Stimulated activated memory B cell treated with anti-CD40 and anti-IgM and Interleukin-4, amounts not matched to agents 10 μg/mL and 1 μg/mL and 100 μg/mL, for 72 hours (primary cell): ENCODE measurements at places on chromosomes 1 and 21.

DNA sequence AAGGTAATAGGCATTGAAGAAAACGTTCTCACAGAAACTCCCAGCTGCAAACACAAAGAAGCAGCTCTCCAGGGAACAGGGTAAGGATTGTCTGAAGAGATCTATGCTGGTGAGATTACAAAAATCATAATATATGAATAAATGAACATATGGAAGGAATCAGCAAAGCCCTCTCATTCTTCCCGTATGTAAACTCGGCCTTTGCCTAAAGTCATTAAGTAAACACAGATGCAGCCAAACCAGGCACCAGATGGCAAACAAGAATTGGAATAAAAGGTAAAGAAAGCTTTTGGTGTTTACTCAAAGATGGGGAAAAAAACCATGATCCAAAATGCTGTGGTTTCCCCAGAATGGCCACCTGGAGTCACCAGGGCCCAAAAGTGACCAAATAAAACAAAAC lies 76.6 kb upstream of the HOOK1 start:
- ATAC-seq: no peak

- ATAC-seq: no peak
Measured at GRCh38 chr1:23224739-23225648, 7.7 kb upstream of the HTR1D start.

GRCh38 chr1:29473161-29473855 lies 237.0 kb downstream of the PTPRU start:
- no peak for ATAC-seq

DNA sequence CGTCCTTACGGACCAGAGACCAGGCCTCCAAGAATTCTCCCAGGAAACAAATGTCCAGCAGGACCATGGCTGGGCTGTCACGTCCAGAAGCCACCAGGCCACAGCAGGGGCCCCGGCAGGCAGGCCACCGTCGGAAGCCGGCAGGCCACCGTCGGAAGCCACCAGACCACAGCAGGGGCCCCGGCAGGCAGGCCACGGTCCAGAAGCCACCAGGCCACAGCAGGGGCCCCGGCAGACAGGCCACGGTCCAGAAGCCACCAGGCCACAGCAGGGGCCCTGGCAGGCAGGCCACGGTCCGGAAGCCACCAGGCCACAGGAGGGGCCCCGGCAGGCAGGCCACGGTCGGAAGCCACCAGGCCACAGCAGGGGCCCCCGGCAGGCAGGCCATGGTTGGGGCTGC lies 67.0 kb upstream of the PDE9A start:
- ATAC-seq: no peak

- ATAC-seq: no peak
Measured at GRCh38 chr1:211882381-211883004, 51.9 kb upstream of the LPGAT1 start.

DNA sequence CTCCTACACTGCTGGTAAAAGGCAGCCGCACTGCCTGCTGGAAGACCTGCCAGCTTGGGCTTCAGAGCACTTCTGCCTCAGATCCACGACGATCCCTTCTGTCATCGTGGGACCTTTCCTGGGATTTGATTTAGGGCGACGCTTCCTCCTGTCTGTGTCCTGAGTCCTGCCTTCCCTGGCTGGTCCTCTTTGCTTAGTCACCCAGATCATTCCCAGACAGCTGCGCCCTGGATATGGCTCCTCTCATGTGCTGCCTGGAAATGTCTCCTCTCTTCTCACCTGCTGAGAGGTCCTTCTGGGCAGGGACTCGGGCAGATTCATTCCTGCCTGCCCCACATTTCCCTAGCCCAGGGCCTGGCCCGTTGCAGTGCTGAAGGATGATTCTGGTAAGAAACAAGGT lies 72.4 kb upstream of the POU3F1 start:
- ATAC-seq: no peak

DNA sequence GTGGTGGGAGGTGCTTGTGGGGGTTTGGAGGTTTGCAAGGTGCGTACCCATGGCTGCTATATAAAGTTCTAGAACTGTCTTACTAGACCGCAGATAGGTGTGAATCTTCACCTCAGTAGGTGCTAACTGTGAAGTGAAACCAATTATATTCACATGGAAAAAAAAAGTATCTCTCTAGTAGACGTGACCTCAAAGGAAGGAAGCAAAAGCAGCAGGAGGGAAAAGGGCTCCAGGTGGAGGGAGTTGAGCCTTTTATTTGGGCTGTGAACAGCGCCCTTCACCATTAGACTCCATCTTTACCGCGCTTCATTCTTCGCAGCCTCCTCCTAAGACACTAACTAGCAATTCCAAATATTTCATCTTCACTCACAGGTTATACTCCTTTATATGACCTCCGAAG lies 129.8 kb downstream of the TBX19 start:
- no peak for ATAC-seq

GRCh38 chr1:179082999-179083335 lies 1.1 kb downstream of the TOR3A start:
- ATAC-seq: no peak

- no peak for ATAC-seq
Measured at GRCh38 chr1:180930687-180931086, 18.0 kb downstream of the KIAA1614 start.

DNA sequence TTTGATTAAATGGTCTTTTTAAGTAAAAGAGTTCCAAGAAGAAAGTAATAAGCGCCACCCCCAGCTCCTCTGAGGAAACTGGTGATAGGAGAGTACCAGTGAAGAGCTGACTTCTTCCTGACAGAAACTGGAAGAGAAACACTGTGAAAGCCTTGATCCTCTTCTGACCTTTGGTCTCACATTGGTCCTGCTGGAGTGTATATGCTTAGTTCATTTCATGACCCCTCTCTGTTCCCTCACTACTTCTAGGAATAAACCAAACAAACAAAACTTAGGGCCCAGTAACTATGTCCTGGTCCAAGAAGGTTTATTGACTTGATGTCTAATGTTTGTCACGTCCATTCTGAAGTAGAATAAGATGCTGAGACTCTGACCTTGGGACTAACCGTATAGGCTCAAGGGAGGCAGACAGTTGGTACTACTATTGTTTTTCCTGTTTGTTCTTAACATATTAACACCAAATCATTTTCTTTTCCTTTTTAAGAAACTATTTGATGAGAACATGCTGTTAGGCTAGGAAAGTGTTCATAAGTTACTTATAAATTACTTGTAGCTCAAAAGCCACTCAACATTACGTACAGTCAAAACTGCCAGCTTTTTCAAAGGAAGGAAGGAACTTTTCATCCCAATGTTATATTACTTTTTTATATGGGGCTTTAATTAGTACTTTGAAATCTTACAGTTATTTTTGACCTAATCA lies 57.9 kb downstream of the MIER1 start:
- no peak for ATAC-seq

GRCh38 chr1:19385221-19385620 lies 73.1 kb downstream of the SLC66A1 start:
- no peak for ATAC-seq

DNA sequence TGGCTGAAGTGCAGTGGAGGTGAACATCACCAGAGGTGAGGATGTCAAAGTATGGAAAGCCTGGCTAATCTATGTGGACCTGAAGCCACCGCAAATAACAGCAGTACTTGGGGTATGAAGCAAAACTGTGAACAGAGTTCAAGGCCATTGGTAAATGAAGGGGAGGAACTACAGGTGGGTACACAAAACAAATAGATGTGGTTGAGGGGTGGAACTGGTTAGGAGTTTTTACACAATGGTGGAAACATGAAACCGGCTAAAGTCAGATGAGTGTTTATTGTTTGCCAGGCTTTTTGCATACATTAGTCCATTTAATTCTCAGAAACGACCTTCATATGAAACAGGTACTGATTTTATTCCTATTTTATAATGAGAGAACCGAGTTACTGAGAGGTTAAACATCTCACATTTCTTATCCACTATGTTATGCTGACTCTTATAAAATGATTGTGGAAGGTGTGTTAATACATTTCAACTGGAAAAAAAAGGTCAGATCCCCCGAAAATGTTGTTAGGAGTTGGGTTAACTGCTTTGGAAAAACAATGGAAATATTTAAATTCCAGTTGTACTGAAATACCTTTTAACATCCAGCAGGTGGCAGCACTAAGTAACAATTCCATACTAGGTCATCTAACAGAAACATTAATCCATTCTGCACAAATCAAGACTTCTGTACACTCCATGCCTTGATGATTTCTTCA lies 44.3 kb upstream of the GTF2B start:
- ATAC-seq: no peak

DNA sequence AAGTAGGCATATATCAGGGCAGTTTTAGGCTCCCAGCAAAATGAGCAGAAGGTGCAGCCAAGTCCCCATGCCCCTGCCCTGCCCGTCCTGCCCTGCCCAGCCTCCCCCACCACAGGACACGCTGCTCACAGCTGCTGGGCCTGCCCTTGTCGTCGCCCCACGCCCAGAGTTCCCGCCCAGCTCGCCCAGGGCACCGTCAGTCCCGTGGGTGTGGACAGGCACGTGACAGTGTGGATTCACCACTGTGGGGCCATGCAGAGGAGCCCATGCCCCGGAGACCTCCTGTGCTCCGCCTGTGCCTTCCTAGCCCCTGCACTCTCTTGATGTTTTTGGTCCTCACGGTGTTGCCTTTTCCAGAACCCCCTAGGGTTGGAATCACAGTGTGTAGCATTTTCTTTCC lies 7.0 kb downstream of the FAAP20 start:
- no peak for ATAC-seq

GRCh38 chr1:166391279-166392066 lies 224.7 kb upstream of the FAM78B start:
- ATAC-seq: no peak

- no peak for ATAC-seq
Measured at GRCh38 chr1:169163059-169163458, 56.6 kb downstream of the ATP1B1 start.

DNA sequence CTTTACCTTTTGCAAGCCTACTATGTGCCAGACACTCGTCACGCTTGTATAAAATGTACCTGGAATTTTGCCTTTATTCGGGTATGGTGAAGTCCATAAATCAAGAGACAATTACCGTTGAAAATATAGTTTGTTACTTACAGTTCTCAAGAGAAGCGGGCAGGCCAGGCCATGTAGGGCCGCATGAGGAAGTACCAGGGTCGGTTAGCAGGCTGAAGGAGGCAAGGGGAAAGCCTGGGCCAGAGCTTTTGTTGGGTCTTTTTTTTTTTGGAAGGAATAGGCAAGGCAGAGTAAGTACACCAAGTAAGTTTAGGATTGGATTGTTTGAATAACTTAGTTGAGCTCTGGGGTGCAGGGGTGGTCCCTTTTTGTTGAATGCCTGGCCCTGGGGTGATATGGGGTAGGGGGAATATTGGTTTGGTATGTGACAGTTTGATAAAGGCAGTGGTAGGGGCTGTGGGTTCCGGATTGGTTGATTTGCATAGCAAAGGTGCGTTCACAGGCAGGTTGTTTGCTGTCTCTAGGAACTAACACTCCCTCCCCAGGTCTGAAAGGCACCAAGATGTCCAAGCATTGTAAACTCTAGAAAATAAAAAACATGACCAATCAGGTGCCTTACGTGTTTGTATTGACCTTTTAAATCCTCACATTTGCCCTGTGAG lies 80.7 kb downstream of the KAZN start:
- no peak for ATAC-seq

GRCh38 chr1:65112811-65113210 lies 35.2 kb upstream of the AK4 start:
- no peak for ATAC-seq

GRCh38 chr1:47189844-47190508 lies at the start of gene PDZK1IP1:
TSS of gene PDZK1IP1 (minus strand) at chr1:47190036. CDS start at chr1:47189932, 104 bp downstream.
- no peak for ATAC-seq

DNA sequence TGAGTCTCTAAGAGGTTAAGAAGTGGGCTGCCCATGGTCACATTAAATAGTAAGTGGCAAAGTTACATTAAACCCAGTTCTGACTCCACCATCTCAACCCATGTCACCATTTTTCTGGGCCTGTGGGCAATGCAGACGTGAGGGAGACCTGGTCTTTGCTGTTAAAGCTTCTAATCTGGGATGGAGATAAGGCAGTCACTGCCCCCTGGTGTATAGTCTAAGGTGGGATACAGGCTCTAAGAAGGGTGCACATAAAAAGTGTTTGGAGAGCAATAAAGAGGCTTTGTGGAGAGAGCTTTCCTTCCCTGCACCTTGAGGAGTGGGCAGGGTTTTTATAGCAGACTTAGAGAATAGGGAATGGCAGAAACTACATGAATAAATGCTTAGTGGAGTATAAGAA lies 141.3 kb downstream of the ROR1 start:
- peak; percentile 76 for ATAC-seq

DNA sequence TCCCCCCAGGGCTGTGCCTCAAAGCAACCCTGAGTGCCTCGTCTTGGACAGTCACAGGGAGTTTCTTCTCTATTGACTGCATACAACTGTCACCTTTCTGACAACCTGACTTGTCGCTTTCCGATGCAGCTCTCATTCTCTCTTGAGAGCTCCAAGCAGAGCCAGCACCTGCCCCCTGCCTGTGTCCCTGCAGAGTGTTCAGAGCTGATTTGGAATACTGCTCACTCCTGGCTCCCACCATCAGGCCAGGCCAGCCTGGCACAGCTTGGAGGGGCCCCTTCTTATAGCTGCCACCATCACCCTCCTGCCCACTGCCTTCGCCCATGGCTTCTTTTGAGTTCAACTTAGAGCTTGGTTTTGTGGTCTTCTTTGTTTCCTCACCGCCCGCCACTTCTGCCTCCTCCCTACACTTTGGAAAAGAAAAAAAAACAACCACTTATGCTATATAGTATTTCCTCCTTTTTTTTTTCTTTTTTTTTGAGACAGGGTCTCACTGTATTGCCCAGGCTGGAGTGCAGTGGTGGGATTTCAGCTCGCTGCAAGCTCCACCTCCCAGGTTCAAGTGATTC lies 12.3 kb downstream of the NCF2 start:
- ATAC-seq: no peak

DNA sequence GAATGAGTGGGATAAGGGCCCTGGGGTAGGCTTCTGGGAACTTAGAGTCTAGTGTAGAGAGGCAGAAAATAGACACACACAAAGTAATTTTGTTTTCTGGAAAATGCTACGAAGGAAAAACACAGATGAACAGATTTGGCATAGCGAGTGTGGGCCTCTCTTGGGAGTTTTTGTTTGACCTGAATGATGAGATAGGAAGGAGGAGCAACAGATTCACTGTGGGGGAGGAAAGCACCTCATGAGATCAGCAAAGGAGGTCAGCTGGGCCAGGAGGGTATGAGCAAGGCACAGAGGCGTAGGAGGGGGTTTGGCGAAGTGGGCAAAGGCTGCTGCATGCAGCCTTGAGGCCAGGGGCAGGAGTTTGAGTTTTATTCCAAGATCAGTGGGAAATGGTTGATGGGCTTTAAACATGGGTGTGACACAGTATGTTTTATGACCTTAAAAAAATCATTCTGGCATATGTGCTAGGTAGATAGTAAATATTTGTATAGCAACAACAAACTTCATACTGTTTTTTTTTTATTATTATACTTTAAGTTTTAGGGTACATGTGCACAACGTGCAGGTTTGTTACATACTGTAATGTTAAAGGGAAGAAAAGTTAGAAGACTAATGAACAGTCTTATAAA lies 57.9 kb downstream of the FGGY start:
- ATAC-seq: peak; percentile 84
